ENCODE measurements at places on chromosomes 13 and 19.

DNA sequence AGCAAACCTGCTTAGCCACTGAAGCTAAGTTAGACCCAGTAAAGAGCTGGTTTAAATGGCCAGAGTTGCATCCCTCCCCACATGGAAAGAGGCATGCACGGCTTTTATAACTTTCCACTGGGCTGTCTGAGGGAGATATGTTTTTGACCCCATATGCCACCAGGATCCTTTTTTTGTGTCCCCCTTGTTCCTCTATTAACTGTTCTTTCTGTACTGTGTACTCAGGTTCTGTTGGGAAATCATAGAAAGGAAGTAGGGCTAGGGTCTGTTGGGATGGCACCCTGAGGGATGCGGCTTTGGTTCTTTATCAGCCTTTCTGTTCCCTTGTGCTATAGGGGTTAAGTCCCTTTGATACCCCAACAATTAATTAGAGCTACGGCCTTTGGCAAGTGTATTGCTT is 12.2 kb upstream of the TM9SF2 start:
- no peak for DNase-seq

DNA sequence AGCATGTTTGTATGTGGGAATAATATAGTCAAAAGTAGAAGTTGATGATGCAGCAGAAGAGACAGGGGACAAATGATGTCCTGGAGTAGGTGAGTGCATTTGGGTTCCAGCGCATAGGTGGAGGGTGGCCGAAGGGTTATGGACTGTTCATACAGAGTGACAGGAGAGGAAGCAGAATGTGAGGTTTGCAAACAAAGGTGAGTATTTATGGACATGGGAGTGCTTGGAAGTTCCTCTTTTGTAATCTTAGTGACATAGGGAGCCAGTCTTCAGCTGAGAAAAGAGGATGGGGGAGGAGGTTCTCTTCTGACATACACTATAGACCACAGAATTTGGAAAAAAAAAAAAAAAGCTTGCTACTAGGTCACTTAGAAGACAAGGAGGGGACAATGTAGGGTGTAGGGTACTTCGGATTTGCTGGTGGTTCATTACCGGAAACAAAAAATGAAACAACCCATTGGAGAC is 331.6 kb downstream of the DLEU7 start:
- no peak for DNase-seq

DNA sequence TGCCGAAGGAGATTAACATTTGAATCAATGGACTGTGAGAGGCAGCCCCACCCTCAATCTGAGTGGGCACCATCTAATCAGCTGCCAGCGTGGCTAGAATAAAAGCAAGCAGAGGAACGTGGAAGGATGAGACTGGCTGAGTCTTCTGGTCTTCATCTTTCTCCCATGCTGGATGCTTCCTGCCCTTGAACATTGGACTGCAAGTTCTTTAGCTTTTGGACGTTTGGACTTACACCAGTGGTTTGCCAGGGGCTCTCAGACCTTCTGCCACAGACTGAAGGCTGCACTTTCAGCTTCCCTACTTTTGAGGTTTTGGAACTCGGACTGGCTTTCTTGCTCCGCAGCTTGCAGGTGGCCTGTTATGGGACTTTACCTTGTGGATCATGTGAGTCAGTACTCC is 14.7 kb downstream of the NHLRC3 start:
- no peak for DNase-seq

DNA sequence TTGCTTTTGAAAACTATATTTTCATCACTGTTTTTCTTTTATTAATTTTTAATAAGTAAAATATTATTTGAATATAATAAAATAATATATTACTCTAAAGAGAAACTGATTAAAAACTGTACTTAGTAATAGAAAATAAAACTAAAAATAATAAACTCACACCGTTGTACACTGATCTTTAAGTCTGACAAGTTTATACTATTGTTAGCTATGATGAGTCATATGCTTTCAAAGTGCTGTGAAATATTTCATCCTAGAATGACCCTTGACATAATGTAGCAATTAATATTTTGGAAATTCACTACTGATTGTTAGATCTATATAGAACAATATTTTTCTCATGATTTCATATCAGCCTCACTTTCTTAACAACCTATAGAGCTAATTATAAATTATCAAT is 1040.6 kb upstream of the SPRY2 start:
- no peak for DNase-seq

DNA sequence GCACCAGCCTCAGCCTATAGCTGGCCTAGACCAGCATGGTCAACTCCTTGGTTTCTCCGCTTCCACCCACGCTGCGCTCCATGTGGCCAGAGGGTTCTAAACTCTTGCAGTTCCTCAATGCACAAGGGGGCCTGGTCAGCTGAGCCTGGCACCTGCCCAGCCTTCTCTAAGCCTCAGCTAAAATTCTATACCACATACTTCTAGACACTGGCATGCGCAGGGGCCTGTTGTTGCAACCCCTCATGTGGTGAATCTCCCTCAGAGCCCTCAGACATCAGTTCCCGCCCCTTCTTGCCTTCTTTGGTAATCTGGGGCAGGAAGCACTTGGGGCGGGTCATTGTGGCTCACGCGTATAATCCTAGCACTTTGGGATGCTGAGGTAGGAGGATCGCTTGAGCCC is 19.7 kb upstream of the LDLR start:
- no peak for DNase-seq

- no peak for DNase-seq
These were observed 6.0 kb downstream of the WDR18 start for GRCh38 chr19:990119-990571.

All from effector CD4-positive, alpha-beta T cell (primary cell).